ENCODE measurements at places on chromosomes 2 and 18.

GRCh38 chr2:43453179-43454170 is 142.4 kb downstream of the THADA start:
- peaks cover 7% of the 10 kb centered on the region for H3K4me1 ChIP-seq
- no peak overlapping the region for H3K27ac ChIP-seq
- no peaks in the 10 kb centered on the region for H3K36me3 ChIP-seq
- no peak for DNase-seq

GRCh38 chr2:4101936-4102335 is 398.6 kb downstream of the DCDC2C start:
- no peaks in the 10 kb centered on the region for H3K27me3 ChIP-seq
- no peak overlapping the region for H3K4me3 ChIP-seq
- no peak overlapping the region for H3K27ac ChIP-seq
- H3K36me3 ChIP-seq, result no peaks in the 10 kb centered on the region
- no peak for DNase-seq

DNA sequence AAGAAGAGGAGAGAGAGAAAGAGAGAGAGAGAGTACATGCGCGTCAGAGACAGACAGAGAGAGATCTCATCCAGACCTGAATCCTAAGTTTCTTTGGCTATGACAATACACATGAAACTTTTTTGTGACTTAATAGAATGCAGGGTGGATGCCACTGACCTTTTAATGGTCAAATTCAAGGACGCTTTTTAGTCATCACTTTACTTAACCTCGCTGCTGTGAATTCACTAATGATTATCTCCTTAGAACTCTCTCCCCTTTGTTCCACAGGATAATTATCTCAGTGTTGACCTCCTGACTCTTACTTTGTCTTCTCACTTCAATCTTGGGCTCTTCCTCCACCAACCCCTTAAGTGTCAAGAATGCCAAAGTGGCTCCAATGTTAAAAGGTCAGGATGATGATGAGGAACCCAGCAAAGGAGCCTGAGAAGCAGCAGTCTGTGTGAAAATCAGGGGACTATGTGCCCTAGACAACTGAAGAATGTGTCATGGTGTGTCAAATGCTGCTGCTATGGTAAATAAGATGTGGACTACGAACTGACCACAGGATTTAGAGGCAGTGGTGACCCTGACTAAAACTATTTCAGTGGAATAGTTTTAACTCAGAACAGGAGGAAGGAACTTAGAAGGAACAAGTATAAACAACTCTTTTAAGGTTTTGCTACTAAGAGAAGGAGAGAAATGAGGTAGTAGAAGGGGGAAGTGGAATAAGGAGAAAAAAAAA is 382.1 kb downstream of the ZEB2 start:
- H3K4me3 ChIP-seq, result no peak overlapping the region
- no peaks in the 10 kb centered on the region for H3K4me1 ChIP-seq
- no peak for DNase-seq

GRCh38 chr18:50665519-50665918 is 105.6 kb downstream of the MAPK4 start:
- DNase-seq, result no peak

- DNase-seq, result no peak
- no peaks in the 10 kb centered on the region for H3K36me3 ChIP-seq
- no peaks in the 10 kb centered on the region for H3K4me1 ChIP-seq
- H3K27me3 ChIP-seq, result no peaks in the 10 kb centered on the region
Measured at GRCh38 chr2:66724241-66724640, 289.3 kb downstream of the MEIS1 start.

Data from esophagus squamous epithelium (tissue), 5 donors.